Activated CD8-positive, alpha-beta memory T cell treated with anti-CD3 and anti-CD28 coated beads for 48 hours (primary cell): ENCODE measurements at places on chromosomes 3 and 15.

GRCh38 chr3:182937293-182938051, 42.9 kb downstream of the DCUN1D1 start:
- no peak for DNase-seq

DNA sequence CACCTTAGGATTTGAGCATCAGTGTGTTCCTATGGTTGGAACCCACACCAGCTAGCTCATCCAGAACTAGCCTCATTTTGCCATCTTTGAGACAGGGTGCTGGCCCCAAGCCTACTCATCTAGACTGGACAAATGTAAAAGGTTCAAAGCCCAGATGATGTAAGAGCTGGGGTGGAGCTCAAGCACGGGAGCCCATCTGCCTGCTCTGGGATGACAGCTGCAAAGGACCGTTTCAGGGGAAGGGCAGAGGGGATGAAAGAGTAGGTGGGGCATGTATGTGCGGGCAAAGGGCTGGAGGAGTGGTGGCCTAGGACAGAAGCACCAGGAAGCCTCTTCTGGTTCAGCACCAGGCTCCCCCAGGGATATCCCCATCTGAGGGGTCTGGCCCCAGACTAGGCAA, 15.8 kb downstream of the CLK3 start:
- DNase-seq = no peak

DNA sequence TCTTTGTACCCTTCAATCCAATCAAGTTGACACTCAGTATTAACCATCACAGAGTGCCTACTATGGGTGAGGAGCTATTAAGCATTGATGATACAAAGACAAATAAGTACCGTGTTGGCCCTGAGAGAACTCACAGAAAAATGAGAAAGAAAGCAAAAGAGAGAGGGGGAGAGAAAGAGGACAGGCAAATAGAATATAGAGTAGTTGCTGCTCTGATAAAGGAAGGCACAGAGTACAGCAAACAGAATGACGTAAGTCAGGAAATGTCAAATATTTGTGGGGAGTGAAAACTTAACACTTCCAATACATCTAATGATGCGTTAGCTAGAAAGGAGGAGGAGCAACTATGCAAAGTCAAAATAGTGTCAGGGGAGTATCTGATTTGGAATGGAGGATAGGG, 320.6 kb upstream of the KCNH8 start:
- no peak for DNase-seq

DNA sequence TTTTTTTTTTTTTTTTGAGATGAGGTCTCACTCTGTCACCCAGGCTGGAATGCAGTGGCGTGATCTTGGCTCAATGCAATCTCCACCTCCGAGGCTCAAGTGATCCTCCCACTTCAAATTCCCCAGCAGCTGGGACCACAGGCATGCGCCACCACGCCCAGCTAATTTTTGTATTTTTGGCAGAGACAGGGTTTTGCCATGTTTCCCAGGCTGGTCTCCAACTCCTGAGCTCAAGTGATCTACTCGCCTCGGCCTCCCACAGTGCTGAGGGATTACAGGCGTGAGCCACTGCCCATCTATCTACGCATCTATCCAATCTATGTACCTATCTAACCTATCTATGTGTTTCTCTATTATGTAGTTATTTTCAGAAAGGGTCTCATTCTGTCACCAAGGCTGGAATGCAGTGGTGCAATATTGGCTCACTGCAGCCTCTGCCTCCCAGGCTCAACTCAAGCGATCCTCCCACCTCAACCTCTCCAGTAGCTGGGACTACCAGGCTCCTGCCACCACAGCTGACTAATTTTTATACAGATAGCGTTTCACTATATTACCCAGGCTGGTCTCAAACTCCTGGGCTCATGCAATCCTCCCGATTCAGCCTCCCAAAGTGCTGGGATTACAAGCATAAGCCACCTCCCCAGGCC, 20.2 kb upstream of the GPX1 start:
- no peak for DNase-seq

GRCh38 chr3:184619787-184620430, 58.3 kb downstream of the EPHB3 start:
- DNase-seq = no peak

DNA sequence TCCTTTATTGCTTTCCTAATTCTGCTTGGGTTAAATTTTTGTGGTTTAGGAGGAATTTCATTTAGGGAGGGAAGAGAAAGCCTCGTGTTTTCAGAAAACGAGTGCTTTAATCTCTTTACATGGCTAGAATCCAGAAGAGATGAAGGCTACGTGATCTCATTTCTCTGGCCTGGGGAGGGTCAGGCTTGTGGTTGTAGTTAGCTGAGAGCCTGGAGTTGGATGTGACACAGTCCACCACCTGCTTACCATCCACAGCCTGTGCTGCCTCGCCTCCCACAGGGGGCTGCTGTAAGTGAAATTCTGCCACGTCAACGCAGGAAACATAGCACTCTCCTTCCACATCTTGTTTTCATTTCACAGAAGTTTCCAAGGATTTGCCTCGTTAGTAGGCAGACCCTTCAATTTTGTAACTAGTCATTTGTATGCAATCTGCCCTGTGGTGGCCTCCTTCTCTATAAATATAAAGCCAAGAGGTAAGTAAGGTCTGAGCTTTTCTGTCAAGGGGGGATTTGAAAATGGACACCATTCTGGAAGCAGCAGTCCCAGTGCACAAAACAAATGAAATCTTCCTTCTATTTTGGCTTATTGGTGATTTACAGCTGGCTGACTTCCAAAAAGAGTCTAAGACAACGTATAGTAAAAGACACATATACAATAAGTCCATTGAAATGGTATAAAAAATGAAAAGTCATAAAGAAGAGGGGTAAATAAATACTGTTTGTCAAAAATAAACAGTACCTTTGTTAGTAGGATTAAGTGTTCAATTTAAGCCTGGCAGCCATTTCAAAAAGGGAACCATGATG, 3.4 kb downstream of the GXYLT2 start:
- DNase-seq = no peak

- DNase-seq = no peak
Measured at GRCh38 chr3:1929788-1930414, 168.8 kb upstream of the CNTN4 start.

GRCh38 chr15:51776952-51777569, 25.7 kb downstream of the TMOD2 start:
- DNase-seq = no peak

DNA sequence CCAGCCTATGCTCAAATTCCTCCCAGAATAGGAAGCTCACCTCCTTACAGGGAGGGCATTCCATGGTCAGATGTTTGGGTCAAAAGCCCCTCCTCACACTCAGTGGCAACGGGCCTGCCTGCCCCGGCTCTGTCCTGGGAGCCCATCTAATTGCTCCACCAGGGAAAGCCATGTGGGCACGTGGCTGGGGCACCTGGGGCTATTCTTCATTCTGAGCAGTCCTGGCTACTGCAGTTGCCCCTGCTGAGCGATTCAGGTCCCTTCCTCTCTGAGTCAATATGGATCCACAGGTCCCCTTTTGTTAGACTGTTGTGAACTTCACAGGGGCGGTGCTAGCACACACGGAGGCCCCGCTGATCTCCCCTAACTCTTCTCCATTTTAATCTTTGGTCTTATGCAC, 39.4 kb downstream of the TPRA1 start:
- no peak for DNase-seq

GRCh38 chr3:127646501-127647046, 17.6 kb downstream of the PODXL2 start:
- DNase-seq = no peak

DNA sequence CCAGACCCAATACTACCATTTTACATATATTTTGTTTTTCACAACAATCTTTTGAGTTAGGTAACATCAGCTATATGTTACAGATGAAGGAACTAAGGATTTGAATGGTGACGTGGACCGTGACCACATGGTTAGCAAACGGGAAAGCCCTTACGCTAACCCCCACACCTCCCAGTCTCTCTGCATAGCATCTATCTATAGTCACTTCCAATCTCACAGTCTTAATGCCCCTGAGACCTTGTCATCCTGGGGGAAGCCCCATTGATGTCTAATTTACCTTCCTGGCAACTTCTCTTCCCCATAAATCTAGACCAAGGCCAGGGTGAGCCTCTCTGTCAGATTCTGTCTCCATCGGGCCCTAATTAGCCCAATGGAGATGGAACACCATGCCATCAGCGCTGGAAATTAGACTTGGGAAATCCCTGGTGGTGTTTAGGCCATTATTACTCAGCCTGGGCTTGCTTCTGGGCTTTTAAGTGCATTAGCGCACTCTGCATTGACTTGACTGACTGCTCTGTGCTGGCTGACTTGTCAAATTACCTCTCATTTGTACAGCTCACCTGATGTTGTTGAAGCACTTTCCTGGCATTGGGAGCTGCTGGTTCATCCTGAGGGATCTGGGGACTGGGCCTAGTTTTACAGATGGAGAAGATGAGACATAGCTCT, 34.0 kb upstream of the SH3GL3 start:
- DNase-seq = no peak

DNA sequence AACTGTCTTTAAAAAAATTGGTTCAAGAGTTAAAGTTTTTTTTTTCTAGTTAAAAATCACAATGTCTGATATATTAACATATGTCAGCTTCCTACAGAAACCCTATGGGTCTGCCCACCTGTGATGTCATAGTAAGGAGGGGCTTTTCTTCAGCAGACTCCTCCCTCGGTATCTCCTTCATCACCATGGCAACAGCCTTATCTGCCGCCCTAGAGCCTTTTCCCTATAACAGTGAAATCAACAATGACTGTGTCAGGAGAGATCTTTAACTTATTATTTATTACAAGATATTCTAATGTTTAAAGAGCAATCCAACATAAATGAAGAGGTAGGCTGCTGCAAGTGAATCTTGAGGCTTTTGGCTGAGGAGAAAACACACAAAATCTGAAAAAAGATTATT, 138.7 kb downstream of the PEX5L start:
- DNase-seq = no peak

DNA sequence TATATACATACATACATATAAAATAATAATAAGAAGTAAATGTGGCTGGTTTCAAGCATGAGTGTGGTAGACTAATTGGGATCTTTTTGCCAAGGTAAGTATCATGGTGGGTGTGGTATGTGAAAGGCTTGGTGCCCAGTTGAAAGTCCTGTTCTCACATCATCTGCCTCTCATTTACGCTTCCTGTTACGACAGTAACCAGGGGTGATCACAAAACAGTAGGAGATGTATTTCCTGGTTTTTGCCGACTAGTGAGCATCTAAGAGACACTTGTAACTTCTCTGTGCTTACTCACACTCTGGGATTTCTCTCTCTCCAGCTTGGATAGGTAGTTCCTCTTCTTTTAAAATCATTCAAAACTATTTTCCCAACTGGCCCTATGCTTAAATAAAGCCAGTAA, 1028.3 kb upstream of the NR2F2 start:
- no peak for DNase-seq

DNA sequence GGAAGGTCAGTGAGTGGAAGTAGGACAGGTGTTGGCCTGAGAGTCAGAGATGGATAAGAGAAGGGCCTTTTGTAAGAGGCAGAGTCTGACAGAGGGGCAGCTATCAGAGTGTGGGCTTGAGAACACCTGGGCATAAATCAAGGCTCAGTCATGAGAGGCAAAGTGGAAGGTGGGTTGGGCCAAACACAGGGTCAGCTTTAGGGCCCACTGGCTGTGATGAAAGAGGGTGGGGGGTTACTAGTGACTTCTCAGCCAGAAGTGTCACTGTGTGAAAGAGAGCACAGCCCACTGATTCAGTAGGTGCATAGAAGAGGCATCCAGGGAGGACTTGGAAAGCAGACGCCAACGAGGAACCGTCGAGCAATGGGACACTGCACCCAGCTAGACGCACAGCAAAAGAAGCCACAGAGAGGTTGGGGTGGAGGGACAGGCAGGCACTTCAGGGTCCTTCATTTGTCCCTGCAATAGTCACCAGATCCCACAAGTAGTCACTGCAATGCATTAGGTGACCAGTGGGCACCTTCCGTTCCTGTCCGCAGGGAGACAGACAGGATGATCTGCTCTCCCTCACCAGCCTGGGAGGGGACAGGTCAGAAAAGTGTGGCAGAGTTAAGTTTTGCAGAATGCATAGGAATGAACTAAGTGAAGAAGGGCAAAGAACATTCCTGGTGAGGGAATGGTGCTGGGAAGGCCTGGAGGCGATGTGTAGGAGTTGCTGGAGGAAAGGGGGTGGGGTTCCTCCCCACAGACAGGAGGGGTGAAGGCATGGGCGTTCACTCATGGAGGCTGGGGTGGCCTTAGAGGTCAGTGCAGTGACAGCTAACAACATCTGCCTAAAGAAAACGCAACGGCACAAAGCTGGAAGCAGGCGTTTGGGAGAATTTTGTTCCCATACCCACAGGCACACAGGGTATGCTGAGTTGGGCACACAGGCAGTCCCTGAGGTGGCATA, 36.3 kb downstream of the MESD start:
- no peak for DNase-seq

DNA sequence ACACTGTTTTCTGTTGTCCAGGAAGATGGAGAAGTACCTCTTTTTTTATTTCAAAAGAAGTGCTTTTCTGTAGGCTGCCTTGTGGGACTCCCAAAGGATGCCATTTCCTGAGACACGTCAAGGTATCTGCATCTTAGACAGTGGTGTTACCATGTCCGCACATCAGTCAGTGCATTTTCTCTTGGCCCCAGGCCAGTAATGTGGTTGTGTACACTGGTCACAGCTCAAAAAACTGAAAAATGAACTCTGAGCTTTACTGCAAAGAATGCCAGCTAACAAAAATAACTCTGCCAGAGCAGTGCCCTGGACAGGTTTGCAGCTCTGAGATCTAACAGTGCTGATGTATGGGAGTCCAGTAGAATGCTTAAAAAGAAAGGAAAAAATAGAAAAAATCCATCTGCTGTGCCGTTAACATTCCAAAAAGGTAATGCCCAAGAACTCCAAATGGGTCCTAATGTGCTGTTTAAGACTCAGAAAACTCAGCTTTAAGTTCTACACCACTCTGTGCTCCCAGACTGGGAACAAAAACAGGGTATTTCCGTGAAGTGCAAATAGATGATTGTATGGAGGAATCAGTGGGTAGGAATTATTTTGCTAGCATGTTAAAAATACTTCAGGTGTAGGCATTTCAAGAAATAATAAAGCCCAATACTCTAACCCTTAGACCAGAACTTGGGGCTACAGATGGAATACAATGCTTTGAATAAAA, 315.9 kb downstream of the FEZF2 start:
- no peak for DNase-seq

GRCh38 chr3:195044411-195044810, 226.5 kb downstream of the XXYLT1 start:
- DNase-seq = no peak

DNA sequence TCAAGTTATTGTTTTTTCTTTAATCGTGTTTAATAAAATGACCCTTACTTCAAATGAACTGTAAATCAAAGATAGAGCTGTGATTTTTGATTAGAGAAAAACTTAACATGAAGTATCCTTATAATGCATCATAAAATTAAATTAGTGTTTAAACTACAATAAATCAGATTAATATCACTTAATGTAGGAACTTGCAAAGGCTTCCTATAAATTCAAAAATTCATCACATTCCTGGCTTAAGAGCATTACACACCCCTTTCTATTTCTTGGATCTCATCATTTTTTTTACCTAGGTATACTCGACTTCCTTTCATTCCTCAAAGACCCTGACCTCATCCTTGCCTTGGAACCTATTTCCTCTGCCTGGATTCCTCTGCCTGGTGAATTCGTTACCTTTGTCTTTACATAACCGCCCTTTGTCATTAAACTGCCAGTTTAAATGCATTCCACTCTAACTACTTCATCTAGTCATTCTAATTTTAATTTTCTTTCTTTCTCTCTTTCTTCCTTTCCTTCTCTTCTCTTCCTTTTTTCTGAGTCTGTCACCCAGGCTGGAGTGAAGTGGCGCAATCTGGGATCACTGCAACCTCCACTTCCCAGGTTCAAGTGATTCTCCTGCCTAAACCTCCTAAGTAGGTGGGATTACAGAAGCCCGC, 1244.5 kb downstream of the OTOL1 start:
- DNase-seq = no peak

GRCh38 chr15:89806559-89807550, 7.8 kb downstream of the ANPEP start:
- no peak for DNase-seq

- no peak for DNase-seq
Measured at GRCh38 chr3:49707113-49707480, 12.4 kb downstream of the AMIGO3 start.
